ENCODE measurements at places on chromosomes 3 and 15.

DNA sequence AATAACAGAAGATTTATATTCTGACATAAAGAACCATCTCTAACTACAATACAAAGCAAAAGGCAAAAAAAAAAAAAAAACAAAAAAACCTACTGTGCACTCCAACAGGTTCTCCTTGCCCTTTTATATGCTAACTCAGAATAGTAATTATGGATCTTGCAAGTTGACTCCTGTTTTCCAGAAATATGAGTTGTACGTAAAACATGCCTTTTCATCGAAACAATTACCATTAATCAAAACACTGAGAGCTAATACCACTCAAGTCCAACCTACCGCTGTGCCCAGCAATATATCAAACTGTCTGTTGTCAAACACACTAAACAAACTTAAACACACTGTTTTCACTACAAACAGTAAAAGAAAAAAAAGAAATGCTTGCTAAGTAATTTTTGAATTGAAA is 389.8 kb downstream of the TBC1D5 start:
- DNase-seq: no peak

- no peak for DNase-seq
Measured at GRCh38 chr3:16496408-16497222, 16.9 kb downstream of the RFTN1 start.

DNA sequence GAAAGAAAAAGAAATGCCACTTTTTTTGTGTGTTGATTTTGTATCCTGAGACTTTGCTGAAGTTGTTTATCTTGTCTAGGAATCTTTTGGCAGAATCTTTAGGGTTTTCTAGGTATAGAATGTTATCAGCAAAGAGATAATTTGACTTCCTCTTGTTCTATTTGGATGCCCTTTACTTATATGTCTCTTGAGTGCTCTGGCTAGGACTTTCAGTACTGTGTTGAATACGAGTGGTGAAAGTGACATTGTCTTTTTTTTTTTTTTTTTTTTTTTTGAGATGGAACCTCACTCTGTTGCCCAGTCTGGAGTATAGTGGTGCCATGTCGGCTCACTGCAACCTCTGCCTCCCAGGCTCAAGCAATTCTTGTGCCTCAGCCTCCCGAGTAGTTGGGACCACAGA is 64.7 kb upstream of the NPHP3 start:
- DNase-seq: no peak

DNA sequence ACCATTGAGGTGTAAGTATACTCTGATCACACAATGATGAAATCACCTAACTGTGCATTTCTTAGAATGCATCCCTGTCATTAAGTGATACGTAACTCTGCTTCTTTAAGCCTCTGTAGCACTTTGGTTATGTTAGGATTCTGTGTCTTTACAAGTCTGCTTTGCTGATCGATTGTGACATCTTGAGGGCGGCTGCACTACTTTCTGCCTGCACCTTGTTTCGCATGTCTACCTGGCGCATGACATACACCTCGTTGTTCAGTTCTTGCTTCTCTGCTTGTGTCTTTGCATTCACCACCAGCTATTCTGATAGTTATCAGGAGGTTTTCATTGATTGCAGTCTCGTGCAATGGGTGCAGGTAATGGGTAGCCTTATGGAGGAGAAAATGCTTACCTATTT is 32.7 kb downstream of the IGF1R start:
- no peak for DNase-seq

- DNase-seq: no peak
Measured at GRCh38 chr3:168485936-168486335, 390.2 kb upstream of the GOLIM4 start.

DNA sequence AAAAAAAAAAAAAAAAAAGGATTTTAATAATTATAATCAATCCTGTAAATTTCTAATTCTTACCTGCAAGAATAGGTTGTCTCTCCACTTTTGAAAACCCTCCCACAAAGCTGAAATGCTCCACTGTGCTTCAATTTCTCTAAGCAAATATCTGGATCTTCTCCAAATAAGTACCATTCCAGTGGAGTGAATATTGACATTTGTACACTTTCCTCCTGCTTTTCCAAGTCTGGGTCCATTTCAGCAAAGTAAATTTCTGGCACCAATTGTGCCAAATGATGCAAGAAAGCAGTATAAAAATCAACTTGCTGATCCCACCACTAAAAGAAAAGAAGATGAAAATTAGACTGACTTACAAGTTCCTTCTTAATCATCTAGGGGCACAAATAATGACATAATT is 19.9 kb downstream of the UBR1 start:
- no peak for DNase-seq

GRCh38 chr15:69609176-69609575 is 156.6 kb downstream of the RPLP1 start:
- no peak for DNase-seq

Measured in Ammon's horn (tissue), 1 donor.